ENCODE measurements at places on chromosomes 7 and 10.
A peak's percentile ranks its signal among the peaks of the same experiment; 100 is the strongest.

- no peak for DNase-seq
Measured at GRCh38 chr7:100465299-100465698, 1.2 kb upstream of the SPACDR start.

GRCh38 chr7:152527610-152528032, 91.8 kb upstream of the KMT2C start:
- no peak for DNase-seq

DNA sequence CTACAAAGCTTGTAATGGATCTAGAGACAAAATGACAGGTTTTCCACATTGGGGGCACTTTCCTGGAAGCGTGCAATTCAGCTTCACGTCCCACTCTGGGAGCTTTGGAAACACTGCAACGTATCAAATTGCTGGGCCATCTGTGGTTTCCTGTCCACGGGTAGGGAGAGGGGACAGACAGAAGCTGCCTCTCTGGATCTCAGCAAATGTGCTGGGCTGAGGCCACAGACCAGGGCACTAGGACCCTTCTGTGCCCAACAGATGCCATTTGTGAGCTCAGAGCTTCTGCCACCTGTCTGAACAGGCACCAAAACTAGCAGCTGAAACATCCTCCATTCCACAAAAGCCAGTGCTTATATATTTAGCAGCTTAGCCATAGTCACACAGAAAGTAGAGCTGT, 40.9 kb upstream of the FRMD4A start:
- DNase-seq, result no peak

DNA sequence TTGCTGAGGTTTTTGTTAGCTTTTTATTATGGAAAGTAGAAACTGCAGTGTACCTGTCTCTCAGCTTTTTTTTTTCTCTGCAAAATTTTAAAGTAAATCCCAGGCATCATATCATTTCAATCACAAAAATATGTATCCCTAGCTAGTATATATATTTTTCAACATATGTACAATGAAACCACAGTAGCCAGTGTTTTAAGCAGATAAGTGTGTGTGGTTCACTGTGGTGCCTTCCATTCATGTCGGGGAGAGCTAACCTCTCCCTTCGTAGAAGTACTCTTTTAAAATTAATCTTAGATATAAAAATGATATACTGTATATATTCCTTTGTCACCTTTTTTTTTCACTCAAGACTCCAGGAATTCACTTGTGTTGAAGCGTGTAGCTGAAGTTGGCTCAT, 22.7 kb downstream of the CUL1 start:
- no peak for DNase-seq

DNA sequence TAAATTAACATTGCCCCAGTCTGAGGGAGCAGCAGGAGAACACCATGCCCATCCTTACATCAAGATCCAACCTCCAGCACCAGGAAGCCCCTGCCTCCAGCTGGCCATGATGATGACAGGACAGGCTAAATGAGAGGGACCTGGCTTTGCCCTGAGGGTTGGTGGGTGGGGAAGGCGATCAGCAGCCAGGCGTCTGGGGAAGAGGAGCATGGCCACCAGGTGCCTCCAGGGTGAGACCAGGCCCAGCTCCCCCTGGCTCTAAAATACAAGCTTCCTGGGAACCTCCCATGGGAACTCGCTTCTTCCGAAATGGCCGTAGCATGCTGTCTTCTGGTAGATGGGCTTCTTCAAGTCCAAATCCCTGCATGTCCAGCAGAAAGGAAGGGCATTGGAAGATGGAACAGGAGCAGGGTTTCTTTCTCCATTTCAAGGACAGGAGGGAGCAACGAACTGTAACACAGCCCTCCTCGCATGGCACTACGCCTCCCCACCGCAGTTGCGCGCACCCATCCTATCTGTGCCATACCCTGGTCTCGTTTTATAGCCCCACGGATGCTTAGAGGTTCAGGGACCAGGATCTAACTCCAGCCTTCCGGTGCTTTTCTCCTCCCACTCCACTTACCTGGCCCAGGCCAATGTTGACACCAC, 15.8 kb downstream of the MAT1A start:
- DNase-seq, result no peak

DNA sequence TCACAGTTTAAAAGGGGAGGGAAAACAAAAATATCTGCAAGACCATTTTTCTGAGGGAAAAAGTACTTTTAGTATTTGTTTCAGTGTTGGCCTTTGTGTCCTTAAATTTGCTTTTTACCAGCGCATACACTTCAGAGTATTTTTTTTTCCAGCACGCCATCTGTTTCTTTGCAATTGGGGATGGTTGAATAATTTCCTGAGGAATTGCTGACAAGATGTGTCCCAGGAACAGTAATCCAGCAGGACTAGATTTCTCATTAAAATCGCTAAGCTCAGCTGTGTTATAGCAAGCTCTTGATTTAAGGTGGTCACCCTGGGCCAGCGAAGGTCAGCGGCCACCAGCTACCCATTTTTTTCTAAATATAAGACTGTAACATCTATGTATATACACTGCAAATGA, 156.9 kb upstream of the RHOBTB1 start:
- no peak for DNase-seq

GRCh38 chr10:97428572-97428981, 2.6 kb downstream of the PGAM1 start:
- DNase-seq, result no peak

GRCh38 chr10:8229153-8229552, 174.7 kb downstream of the GATA3 start:
- no peak for DNase-seq

- no peak for DNase-seq
Measured at GRCh38 chr7:22115689-22116088, 170.0 kb upstream of the CDCA7L start.

GRCh38 chr10:115882021-115882420, 391.0 kb downstream of the GFRA1 start:
- DNase-seq, result no peak

DNA sequence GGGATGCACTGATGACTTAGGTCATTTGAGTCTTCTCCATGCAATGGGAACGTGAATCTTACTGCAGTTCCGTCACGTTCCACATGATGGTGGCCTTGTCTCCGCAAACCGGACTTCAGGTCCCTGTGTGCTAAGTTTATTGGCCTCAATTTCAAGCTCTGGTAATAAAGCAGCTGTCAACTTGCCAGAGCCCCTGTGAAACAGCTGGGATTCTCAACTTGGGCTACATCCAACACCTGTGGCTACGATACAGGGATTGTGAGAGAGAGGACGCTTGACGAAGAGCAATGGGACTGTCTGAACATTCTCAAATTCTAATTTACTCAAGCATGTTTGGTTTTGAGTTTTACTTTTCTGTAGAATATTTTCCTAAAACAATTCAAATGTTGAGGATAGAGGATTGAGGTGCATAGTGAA, 174.2 kb downstream of the PTN start:
- peak; percentile 75 for DNase-seq

DNA sequence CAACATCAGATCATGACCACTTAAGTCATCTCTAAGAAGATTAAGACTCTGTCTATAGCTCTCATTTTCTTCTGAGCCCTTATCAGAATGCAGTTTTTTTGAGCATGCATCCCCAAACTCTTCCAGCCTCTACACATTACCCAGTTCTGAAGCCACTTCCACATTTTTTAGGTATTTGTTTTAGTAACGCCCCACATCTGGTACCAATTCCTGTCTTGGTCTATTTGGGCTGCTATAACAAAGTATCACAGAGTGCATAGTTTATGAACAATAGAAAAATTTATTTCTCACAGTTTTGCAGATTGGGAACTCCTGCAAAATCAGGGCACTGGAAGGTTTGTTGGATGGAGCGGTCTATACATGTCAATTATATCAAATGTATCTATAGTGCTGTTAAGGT, 107.7 kb upstream of the KCND2 start:
- DNase-seq, result no peak

GRCh38 chr7:3266240-3266639, 34.8 kb upstream of the SDK1 start:
- no peak for DNase-seq

DNA sequence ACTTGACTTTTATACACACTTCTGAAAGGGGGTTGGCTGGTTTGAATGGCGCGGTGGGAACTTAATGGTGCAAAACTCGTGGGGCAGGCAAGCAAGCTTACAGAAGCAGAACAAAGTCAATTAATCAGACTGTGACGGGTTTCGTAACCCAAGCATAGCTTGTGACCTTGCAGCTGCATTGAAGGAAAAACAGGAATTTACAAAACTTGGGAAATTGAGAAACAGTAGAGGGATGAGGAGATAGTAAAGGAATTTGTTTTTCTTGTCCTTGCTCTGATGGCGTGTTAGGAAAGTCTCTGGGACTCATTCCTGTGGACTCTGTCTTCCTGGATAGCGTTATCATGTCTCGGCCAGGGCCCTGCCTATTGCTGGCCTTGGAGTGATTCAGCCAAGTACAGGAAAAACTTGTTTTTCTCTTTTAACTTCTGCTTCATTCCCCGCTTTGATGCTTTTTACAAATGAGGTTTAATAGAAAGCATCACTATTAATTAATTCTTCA, 220.0 kb upstream of the KCND2 start:
- DNase-seq, result peak; percentile 8

DNA sequence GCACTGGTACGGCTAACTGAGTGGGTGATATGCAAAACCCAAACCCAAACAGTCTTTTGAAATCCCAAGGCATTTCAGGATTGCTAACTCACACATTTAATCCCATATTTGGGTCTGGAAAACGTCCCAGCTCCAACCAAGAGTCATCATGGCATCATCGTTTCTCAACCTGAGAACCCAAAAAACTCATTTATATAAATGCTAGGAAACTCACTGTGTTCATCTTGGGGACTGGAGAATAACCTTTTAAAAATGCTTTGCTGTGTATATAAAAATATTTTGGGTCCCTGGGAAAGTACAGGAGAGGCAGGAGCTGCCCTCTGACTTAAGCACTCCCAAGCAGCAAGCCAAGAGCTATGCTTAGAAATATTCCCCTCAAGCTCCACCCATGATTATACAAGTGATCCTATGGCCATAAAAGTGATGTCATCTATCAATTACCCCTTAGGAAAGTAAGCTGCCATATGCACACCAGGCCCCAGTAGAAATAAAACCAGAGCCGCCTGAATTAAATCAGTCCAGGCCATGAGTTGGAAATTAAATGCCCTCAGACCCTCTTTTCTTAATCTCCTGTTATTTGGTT, 352.1 kb downstream of the FRMD4A start:
- no peak for DNase-seq

GRCh38 chr10:73404690-73405089, 9.2 kb downstream of the ANXA7 start:
- no peak for DNase-seq

- DNase-seq, result no peak
Measured at GRCh38 chr7:109224100-109224499, 654.4 kb downstream of the DNAJB9 start.

DNA sequence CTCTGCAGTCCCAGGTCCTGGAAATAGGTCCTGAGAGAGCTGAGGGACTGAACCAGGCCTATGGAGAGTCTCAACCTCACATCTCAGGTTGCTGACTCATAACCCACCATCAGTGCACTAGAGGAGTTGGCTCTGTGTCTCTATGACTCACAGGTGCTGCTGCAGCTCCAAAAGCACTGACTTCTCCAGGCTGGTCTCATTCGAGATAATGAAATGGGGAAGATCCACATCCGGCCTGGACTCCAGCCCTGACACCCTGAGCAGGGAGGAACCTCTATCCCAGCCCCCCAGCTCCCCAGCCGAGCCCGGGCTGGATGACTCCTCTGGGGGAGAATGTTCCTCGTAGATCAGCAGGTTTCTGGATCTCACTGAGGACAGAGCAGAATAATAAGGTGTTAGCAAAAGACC, 35.5 kb upstream of the DGKI start:
- DNase-seq, result no peak

DNA sequence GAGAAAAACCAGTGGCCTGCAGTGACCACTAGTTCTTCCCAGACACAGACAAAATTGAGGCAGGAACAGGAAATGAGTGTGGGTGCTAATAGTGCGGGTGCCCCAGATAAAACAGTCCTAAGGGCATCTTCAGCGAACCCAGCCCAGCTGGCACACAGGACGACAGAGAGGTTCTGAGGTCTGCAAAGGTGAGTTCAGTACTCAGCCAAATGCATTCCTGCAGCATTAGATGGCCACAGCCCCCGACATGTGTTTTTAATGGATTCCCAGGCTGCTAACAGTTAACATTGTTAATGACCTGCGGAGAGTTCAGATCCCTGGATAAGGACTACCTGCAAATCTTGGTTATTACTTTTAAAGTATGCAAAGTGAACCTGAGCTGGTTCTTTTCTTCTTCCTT, 196.0 kb downstream of the HIBADH start:
- DNase-seq, result no peak

- no peak for DNase-seq
Measured at GRCh38 chr7:150950496-150951180, 27.5 kb downstream of the KCNH2 start.

DNA sequence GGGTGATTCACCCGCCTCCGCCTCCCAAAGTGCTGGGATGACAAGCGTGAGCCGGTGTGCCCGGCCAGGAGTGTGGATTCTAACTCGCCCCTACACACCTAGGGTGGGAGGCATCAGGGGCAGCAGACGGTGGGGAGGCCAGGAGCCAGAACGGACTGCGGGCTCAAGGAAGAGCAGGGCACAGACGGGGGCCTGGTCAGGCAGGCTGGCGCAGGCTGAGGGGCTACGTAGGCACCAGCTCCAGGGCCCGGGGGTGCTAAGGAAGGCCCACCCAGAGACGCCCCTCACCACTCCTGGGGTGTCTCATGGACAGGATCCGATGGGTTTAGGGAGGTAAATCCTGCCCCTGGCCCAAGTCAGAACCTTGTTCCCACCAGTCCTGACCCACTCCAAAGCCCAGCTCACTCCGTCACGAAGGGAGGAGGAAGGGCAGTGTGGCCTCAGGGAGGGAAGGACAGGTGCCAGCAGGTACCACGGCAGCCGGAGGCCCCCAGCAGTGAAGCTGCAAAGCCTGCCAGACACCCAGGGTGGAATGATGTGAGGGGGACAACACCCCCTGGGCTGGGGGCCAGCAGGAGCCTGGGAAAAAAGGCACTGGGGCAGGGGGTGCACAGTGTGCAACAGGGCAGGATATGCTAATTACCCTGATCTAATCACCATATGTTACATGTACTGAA, 251.4 kb downstream of the MAD1L1 start:
- no peak for DNase-seq

DNA sequence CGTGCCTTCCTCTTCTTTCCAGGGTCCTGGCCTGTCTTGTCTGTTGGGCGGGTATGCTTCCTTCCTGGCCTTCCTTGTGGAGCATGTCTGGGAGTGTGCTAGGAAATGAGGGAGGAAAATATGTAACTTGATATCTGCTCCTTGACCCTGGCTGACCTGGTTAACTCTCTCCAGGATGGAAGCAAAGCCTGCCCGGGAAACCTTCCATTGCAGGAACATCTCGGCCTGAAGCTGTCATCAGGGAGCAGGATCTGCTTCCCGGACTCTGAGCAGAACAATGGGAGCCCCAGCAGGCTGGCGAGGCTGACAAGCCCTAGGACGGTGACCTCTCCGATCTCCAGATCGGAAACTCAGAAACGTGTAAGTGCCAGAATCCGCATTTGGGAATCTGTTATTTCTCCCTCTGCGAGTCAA, 340.3 kb downstream of the FRMD4A start:
- no peak for DNase-seq

- no peak for DNase-seq
Measured at GRCh38 chr10:62374862-62375710, 917 bp downstream of the ZNF365 start.

- DNase-seq, result no peak
Measured at GRCh38 chr10:127157506-127158200, 38.7 kb downstream of the INSYN2A start.

GRCh38 chr7:36526863-36527548, 137.3 kb downstream of the ANLN start:
- no peak for DNase-seq

Data from brain pericyte (primary cell).